DMS 273 treated with DMSO at 0.1 percent for 48 hours (cell line): ENCODE measurements at places on chromosomes 13 and 19.

DNA sequence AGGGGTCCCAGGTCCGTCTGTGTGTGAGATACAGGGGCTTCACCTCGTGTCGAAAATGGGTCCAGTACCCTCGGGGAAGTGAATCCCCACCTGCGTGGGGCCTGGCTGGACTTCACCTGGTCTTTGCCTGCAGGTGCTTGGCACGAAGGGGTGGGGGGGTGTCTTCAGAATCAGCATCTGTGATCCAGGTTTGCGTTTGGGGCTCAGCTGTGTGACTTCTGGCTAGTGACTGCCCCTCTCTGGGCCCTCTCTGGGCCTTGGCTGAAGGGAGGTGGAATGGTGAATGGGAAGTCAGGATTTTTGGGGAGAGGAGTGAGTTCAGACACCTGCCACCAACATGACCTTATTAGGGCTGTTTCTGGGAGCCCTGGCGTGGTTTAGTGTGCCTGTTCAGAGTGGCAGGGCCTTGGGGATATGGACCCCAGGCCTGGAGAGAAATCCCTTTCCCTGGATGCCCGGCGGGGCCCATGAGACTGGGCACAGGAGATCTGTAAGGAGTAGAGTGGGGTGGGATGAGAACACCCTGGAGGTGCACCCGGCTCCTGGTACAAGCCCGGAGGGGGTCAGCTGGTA is 2.7 kb downstream of the CELF5 start:
- no peak for DNase-seq

- no peak for DNase-seq
Measured at GRCh38 chr13:20190481-20191310, 2.0 kb downstream of the GJB2 start.

DNA sequence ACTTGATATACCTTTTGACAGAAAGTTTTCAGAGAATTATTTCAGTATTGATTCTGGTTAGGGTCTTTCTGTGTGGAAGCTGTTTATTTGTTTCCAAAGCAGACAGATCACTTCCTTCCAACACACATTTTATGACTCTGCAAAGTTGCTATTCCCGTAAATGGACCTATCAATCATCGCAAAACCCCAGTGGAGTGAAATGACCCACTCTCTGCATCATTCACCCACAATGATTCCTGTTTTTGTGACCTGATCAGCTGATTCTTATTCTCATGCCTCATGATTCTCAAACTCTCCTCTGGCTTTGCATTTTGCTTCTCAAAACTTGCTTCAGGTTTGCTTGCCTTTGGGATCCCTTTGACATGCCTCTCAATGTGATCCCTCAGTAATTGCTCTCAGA is 453.7 kb downstream of the PCDH17 start:
- DNase-seq, result no peak

DNA sequence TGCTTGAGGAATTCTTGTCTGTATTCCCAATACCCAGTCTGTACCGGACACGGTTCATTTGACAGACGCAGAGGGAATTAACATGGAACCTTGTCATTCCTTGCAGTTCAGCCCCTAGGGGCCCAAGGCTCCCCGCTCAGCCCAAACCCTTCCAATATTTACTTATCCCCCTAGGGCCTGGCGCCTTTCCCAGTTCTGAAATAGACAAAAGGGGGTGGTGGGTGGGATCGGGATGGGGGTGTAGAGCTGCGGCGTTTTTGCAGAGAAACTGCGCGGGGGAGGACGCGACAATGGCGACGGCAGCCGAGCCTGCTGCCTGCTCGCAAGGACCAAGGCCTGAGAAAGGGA is 583 bp downstream of the AKAP8L start:
- no peak for DNase-seq

DNA sequence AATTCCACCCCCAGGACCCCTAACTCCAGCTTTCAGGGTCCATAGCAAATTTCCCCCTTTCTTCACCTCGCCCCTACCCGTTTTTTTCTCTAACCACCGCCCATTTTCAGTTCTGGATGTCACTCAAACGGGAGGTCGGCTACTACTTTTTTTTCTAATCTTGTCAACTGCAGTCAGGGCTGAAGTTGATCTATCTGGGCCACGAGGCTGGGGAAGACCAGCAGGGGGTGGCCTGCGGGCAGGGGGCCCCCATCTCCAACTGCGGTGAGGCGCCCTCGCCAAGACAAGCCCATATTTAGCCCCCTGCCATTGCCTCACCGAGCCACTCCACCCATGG is 748 bp downstream of the LHFPL6 start:
- peak; percentile 8 for DNase-seq

DNA sequence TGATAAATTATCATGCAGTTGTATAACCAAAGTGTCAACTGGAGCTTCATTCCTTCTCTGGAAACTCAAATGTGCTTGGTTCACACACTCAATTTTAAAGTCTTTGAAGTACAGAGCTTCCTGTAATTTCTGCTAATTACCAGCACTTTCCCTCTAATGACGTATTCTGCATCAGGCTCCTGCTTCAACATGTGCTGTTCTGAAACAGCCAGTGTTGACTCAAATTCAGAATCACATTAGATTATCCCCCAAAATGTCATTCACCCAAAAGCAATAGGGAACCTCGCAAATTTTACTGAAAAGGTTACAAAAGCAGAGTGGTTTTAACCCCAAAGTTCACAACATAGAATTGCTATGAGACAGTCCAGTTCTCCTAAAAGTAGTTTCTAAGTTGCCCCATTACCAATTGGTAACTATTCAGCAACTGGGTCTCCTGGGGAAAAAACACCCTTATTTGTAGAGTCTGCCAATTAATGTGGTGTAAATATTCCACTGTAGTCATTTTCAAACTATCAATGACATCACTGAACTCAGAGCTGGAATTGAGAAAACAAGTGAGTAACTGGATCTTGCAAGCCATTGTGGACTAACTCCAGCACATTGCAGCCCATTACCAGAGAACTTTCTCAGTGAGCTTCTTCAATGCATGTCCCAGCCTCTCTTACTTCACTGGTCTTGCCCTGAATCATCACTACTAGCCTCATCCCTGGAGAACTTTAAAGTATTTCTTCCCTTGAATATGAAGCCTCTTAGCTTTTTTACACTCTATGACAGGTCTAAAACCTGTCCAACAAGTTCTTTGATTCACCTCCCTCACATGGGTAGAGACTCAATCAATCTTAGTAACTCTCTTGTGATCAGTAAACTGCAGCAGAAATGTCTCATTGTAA is 955.4 kb downstream of the EFNB2 start:
- no peak for DNase-seq

DNA sequence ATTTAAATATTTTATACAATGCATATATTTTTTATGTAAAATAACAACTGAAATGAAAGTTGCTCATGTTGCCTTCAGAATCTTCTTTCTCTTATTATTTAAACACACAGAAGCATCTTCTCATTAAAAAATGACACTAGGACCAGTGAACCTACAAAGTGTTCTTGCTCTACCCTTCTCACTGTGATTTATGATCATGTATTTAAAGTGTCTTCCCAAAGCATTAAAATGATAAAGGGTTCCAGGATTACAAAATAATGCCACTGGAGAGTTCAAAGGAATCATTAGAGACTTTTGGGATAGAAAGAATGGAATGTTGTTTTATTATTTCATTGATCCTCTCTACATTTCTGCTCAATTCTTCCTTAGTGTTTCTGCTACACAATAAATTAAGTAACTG is 643.6 kb upstream of the SLITRK1 start:
- no peak for DNase-seq
